Right cardiac atrium (tissue), 5 donors: ENCODE measurements at places on chromosomes 13 and 19. TPM values are rescaled to one million over a fixed set of nuclear protein-coding genes. Genes with fewer than 3 reads are reported as not detected.

The ACOD1 gene
- polyA plus RNA-seq = not detected

The ZNF729 gene
- polyA plus RNA-seq = not detected

- DNase-seq = peak; percentile 69
Observed at GRCh38 chr19:57664269-57665127, 4.2 kb upstream of the ZSCAN4 start.

DNA sequence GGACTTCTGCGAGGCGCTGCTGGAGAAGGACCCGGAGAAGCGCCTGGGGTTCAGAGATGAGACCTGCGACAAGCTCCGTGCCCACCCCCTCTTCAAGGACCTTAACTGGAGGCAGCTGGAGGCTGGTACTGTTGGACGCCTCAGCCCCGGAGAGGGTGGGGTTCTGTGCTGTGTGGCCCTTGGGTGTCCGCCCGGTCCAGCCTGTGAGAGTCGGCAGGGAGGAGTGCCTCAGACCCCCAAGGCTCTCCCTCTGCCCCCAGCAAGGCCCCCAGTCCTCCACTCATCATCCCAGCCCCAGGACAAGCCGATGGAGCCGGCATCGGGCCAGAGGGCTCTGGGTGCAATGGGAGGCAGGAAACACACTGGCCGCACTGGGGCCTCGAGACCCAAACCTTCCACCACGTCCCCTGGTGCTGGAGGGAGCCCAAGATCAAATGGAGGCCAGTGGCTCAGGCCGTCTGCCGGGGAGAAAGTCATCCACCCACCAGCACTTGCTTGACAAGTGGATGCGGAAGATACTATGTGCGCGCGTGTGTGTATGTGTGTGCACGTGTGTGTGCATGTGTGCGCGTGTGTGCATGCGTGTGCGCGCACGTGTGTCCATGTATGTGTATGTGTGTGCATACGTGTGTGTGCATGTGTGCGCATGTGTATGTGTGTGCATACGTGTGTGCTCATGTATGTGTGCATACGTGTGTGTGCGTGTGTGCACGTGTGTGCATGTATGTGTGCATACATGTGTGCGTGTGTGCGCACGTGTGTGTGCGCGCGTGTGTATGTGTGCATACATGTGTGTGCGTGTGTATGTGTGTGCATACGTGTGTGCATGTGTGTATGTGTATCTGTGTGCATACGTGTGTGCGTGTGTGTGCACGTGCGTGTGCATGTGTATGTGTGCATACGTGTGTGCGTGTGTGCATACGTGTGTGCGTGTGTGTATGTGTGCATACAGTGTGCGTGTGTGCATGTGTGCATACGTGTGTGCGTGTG, 25.8 kb upstream of the TMEM255B start:
- DNase-seq = peak; percentile 30

GRCh38 chr13:33277946-33278345, 7.6 kb downstream of the STARD13 start:
- no peak for DNase-seq

GRCh38 chr13:28181413-28181812, 43.1 kb downstream of the PAN3 start:
- DNase-seq = no peak

GRCh38 chr19:5987077-5987818, 9.3 kb upstream of the RANBP3 start:
- DNase-seq = peak; percentile 84

The ZNF492 gene
- 0.05 TPM for polyA plus RNA-seq

The SHISA2 gene
- polyA plus RNA-seq = 0.07 TPM

The COX7A1 gene
- 1,566 TPM for polyA plus RNA-seq

GRCh38 chr19:5038631-5039271, 69.8 kb downstream of the KDM4B start:
- peak; percentile 46 for DNase-seq

The ZNF497 gene
- 0.27 TPM for polyA plus RNA-seq

The CAPN12 gene
- 0.91 TPM for polyA plus RNA-seq

DNA sequence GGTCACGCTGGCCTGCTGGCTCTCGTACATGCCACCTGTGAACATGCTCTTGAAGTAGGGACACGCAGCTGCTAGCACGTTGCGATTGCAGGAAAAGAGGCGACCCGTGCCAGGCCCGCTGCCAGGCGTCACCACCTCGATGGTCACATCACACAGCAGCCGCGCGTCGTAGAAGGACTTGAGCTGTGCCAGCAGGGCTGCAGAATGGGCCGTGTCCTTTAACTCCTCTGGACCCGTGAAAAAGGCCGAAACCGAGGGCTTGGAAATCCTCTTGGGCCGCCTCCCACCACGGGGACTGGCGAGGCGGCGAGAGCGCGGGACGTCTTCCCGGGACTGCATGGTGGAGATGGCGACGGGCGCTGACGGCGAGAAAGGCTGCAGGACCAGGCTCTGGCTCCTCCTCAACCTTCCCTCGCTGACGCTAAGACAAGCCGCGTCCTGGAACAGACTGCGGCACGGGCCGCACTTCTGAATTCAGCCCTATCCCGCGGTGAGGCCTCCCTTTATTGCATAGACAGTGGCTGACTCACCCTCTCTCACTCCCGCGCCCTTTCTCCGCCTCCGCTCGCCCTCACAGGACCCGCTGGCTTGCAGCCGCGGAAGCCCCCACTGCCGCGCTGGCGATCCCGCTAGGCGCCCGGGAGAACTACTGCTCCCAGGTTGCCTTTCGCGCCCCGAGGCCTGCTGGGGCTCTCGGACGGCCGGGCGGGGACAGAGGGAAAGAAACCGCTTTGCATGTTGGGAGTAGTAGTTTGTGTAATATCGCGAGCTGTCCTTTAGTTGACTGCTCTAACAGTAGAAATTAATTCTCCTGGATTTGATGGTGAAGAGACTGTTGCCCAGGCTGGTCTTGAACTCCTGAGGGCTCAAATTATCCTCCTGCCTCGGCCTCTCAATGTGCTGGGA, at the start of gene KBTBD7:
Gene KBTBD7, minus strand, starts transcription at position 651 of the 906 bp plus-strand sequence. Its CDS starts 312 bp downstream, at position 339.
- DNase-seq = peak; percentile 97

DNA sequence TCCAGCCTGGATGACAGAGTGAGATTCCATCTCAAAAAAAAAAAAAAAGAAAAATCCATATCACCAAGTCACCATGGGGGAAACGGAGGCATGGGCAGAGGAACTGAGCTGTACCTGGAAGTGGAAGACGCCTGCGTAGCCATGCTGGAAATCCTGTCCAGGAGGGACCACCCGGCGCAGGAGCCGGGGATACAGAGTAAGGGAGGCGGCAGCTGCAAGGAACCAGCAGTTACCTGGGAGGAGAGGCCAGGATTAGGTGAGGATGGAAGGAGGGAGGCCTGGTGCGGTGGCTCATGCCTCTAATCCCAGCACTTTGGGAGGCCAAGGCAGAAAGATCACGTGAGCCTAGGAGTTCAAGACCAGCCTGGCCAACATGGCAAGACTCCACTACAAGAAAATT, 2.0 kb downstream of the CAPN12 start:
- no peak for DNase-seq

- DNase-seq = peak; percentile 65
Observed at GRCh38 chr19:33868788-33869412, 72.2 kb downstream of the KCTD15 start.

- no peak for DNase-seq
Observed at GRCh38 chr13:52785739-52786138, 46.1 kb upstream of the CNMD start.

The SWSAP1 gene
- polyA plus RNA-seq = 1.9 TPM

The RGCC gene
- 59.5 TPM for polyA plus RNA-seq

DNA sequence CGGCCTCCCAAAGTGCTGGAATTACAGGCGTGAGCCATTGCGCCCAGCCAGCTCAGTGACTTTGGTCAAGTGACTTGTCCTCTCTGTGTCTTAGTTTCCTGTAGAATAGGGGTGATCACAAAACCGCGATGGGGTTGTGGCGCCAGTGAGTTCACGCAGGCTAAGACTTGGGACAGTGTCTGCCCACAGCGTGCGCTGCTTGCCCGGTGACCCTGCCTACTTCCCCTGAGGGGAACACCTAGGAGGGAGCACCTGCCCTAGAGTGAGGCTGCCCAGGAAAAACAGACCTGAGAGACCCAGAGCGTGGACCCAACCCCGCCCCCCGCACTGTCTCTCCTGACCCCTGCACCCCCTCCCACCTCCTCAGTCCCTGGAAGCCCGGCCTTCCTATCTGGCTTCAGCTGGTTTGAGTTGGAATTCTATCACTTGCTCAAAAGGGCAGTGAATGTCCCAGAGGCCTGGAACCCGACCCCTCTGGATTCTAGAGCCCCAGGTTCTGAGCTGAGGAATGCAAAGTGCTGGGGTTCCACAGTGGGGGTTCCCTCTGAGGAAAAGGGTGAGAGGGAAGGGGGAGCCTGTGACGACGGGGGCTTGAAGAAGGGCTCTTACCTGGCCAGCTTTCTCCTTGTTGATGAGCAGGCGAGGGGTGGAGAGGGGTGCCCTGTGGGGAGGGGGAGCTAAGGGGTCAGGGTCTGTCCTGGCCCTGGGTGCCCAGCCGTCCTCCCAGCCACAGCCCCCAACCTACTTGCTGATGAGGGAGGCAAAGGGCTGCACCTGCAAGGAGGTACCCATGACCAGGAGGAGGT, 2.2 kb upstream of the RINL start:
- DNase-seq = no peak

- no peak for DNase-seq
Observed at GRCh38 chr13:41465898-41466320, 8.6 kb downstream of the RGCC start.

GRCh38 chr13:99507986-99508385, 6.7 kb downstream of the TM9SF2 start:
- no peak for DNase-seq

The SLC25A41 gene
- 0.36 TPM for polyA plus RNA-seq

The CEACAM16 gene
- not detected for polyA plus RNA-seq

The HPN gene
- polyA plus RNA-seq = 1.5 TPM

GRCh38 chr19:52028027-52028779, at the start of gene ZNF614:
Gene ZNF614 (minus strand): TSS chr19:52028379. CDS start chr19:52025745, 2,634 bp downstream.
- peak; percentile 89 for DNase-seq

- no peak for DNase-seq
Observed at GRCh38 chr13:48831248-48831647, 144.5 kb upstream of the FNDC3A start.

GRCh38 chr19:19482809-19483596, 32.3 kb downstream of the TSSK6 start:
- DNase-seq = no peak

The SHD gene
- 23.9 TPM for polyA plus RNA-seq

GRCh38 chr19:49560358-49560900, 19.9 kb downstream of the NOSIP start:
- no peak for DNase-seq

GRCh38 chr19:18781047-18781600, 10.0 kb downstream of the COMP start:
- no peak for DNase-seq

DNA sequence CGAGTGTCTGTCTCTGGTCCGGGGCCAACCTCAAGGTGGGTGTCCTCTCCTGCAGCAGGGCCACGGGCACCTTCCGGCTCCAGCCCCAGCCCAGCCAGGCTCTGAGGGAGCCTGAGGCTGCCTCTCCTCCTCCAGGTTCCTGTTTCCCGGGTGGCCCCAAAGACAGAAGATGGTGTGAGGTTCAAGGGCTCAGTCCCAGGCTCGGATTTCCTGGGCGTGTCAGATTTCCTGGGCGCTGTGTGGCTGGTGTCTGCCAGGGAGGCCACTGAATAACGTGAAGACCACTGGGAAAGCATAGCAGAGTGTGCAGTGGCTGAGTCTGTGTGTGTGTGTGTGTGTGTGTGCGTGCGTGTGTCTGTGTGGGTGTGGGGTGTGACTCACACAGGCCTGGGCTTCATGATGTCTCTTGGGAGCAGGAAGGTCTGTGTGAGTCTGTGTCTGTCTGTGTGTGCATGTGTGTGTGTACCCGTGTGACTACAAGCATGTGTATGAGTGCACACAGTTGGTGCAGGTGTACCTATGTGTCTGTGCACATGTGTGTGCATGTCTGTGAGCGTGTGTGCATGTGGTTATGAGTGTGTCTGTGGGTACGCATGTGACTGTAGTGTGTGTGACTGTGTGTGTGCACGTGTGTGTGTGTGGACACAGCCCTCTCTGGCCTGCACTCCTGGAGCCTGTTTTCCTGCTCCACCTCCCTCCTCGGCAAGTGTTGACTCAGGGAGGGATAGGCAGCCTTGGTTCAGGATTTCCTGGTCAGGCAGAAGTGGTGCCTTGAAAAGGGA, 28.3 kb downstream of the CEBPA start:
- peak; percentile 55 for DNase-seq

The CLDN10 gene
- 0.50 TPM for polyA plus RNA-seq

DNA sequence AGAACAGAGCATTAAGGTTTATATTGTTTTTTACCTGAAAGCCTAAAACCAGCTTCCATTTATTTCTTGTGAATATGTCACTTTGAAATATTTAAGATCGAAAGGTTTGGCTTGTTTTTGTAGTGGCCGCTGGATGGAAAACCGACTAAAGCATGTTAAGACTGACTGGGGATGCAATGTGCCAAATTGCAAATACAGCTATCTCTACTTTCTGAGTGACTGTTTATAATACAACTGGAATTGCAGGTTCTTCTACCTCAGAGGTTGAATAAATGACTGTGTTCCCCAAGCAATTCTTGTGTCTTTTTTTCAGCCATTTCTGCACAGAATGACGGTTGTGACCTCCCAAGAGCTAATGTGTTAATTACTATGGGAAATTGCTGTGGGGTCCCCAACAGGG, 50.0 kb upstream of the TMTC4 start:
- no peak for DNase-seq

The HS6ST3 gene
- 0.79 TPM for polyA plus RNA-seq

DNA sequence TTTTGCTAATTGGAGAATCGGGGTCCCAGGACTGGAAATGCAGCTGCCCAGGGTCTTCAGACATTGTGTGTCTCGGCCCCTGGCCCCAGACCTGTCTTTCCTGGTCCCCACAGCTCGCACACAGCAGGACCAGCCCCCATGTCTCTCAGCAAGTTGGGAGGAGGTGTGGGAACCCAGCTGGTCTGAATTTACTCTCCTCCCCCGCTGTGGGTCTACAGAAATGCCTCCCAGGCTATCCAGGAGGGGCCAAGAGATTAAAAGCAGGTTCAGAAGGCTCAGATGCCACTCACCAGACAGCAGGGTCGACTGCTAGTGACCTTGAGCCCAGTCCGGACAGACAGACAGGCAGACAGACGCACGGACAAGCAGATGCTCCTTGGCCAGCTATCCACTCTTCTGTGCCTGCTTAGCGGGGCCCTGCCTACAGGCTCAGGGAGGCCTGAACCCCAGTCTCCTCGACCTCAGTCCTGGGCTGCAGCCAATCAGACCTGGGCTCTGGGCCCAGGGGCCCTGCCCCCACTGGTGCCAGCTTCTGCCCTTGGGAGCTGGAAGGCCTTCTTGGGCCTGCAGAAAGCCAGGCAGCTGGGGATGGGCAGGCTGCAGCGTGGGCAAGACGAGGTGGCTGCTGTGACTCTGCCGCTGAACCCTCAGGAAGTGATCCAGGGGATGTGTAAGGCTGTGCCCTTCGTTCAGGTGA, at the start of gene DAND5:
Gene DAND5, plus strand, starts transcription at position 285 of the 697 bp plus-strand sequence. Its CDS starts 85 bp downstream, at position 370.
- peak; percentile 89 for DNase-seq

GRCh38 chr13:101144808-101145419, 271.4 kb downstream of the NALCN start:
- no peak for DNase-seq

- no peak for DNase-seq
Observed at GRCh38 chr19:38739440-38740256, 4.6 kb downstream of the CAPN12 start.

The NXNL1 gene
- 0.63 TPM for polyA plus RNA-seq

DNA sequence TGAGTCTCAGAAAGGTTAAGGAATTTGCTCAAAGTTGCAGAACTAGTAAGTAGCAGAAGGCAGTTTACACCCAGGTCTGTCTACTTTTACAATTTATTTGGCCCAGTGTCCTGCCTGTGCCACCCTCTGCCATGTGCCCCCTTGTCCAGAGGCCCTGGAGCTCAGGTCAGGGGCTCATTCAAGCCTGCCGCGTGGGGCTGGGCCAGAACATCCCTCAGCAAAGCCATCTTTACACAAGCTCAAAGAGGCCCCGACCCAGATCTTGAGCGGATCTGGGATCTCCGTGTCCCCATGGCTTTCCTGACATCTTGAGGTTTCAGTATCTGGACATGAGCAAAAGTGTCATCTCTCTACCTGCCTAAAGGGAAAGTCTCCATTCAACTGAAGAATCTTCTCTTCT, 76.4 kb upstream of the VSTM2B start:
- DNase-seq = no peak
